ENCODE measurements at places on chromosomes 5 and 9. TPM values are rescaled to one million over a fixed set of nuclear protein-coding genes. Genes with fewer than 3 reads are reported as not detected.

DNA sequence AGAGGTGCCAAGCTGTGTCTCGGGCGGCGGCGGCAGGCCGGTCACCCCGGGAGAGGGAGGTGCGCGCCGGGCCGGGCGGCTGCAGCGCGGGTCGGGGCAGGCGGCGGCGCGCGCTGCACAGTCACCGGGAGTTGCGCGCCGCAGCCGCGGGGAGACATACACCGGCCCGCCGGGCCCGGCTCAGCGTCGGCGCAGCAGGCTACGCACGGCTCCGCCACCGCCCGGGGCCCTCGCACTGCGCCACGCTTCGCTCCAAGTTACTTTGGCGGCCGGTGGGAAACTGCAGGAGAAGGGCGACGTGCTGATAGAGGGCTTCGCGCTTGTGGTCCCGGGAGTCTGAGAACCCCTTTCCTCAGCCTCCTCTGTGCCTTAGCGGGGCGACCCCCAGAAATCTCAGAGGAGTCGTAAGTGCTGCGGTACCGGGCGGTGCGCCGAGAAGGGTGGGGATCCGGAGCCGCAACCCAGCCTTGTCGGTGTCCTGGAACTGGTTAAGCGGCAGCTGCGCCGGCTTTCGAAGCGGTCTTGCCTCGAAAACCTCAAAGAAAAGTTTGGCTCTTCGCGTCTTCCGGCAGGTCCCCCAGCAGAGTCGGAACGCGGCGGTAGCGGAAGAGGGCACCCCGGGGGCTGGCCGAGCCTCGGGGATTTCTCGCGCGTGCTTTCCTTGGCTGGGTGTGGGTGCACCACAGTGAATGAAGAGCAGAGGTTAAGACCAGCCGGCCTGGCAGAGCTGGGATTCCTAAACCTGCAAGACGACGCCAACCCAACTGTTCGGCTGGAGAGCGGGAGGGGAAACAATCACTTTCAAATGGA, at the start of gene EFNA5:
Gene EFNA5 (minus strand): TSS at position 6 of the 810 bp plus-strand sequence.
- no peak for DNase-seq

- DNase-seq = no peak
Measured at GRCh38 chr9:124269556-124269955, 11.8 kb downstream of the NEK6 start.

GRCh38 chr9:13213337-13213736, 66.2 kb downstream of the MPDZ start:
- peak; percentile 44 for DNase-seq

Gene TLX3
- total RNA-seq = 0.35 TPM
